ENCODE measurements at places on chromosomes 11 and 22.

GRCh38 chr11:122007601-122008071, 108.4 kb downstream of the BLID start:
- DNase-seq = peak; percentile 59

GRCh38 chr22:24465566-24465965, 29.6 kb upstream of the UPB1 start:
- peak; percentile 68 for DNase-seq

DNA sequence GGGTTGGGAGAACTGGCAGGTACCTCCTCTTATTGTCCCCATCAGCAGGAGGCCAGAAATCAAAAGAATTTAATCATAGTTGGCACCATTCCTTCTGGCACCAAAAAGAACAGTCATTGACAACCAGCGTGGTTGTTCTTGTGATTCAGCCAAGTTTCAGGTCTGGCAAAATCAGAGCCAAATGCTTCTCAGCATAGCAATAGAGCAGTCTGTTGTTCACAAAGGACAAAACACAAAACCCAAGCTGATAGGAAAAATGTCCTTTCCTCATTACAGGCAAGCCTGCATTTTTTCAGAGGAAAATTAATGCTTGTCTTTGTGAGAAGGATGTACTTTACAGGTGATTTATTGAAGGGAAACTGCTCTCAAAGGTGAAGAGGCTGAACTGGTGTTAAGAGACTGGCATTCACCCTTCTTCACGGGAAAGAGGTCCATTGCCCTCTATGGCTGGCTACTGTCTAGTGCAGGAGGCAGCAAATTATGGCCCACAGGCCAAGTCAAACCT, 241.8 kb upstream of the ARHGAP42 start:
- DNase-seq = no peak

- DNase-seq = no peak
These were observed 2.7 kb downstream of the RNH1 start for GRCh38 chr11:504053-504993.

DNA sequence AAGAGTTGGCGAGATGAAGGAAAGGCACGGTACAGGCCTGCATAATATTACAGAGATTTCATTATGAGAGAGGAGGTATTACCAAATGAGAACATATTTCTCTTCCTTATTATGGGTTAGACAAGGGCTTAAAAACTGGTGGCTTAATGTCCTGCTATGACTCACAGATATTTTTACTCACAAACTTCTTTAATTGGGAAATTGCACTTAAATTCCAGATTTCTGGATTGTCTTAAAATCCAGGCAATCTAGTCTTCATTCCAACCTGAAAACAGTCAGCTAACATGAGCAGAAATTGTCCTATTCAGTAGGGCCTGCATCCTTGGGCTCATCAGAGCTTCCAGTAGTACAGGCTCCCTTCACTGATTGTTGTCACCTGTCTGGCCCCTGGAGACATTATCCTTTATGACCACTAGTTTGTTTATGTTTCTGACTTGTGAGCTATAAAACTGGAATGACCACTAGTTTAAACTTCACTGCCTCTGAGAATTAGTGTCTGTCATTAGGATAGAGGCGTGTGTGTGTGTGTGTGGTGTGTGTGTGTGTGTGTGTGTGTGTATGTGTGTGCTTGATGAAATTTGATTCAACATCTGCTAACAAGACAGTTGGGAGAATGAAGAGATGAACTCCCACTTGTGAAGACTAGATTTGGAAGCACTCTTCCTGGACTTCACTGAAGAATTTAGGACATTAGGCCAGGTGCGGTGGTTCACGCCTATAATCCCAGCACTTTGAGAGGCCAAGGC, 25.1 kb downstream of the DBX1 start:
- no peak for DNase-seq

Data from fibroblast of upper back skin (primary cell).